Ascending aorta (tissue), 2 donors: ENCODE measurements at places on chromosomes 12 and 14. TPM values are rescaled to one million over a fixed set of nuclear protein-coding genes. Genes with fewer than 3 reads are reported as not detected.

DNA sequence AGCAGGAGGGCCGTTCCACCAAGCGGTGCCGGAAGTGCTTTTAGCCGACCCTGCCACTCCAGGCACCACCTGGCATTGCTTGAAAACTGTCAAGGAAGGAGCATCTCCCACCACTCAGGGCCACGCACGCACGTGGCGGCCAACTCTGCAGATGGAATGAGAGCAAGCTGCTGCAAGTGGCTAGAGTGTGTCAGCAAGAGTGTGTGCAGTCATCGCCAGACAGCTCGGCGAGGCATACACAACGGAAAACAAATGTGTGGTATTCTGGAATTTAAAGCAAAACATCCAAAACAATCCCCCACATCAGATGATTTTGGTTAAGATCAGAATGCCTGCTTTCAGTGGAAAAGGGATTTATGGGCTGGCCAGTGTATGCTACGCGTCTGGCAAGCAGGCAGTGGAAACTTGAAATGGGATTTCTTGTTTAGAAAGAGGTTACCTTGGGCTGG is 11.2 kb downstream of the CD9 start:
- peak overlapping the region; percentile 94 for H3K27ac ChIP-seq
- DNase-seq, result no peak
- H3K4me1 ChIP-seq, result peaks cover 31% of the 10 kb centered on the region
- H3K36me3 ChIP-seq, result peaks cover 20% of the 10 kb centered on the region
- H3K27me3 ChIP-seq, result no peaks in the 10 kb centered on the region

DNA sequence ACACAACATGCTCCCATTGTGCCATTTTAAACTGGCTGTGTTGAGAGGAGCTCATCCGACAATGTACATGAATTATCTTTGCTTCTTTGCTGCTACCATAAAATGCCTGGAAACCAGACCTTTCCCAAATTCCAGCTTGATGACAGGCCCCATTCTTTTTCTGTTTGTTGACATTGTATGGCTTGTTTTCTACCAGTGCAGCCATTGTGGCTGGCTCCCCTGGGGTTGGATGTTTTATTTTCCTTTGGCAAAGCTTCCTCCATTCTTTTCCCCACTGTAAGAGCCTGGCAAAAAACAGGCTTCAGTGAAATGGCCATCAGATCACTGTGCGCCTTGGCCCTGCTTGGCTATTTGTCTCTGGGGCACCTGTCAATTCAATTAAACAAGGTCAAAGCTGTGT is 532.5 kb downstream of the VRK1 start:
- H3K36me3 ChIP-seq, result no peaks in the 10 kb centered on the region
- DNase-seq, result no peak
- no peaks in the 10 kb centered on the region for H3K27me3 ChIP-seq
- no peak overlapping the region for H3K4me3 ChIP-seq
- H3K4me1 ChIP-seq, result no peaks in the 10 kb centered on the region
- H3K27ac ChIP-seq, result no peak overlapping the region

GRCh38 chr12:131894981-131895639 is 688 bp downstream of the ULK1 start:
- peaks cover 11% of the 10 kb centered on the region for H3K4me1 ChIP-seq
- no peaks in the 10 kb centered on the region for H3K27me3 ChIP-seq
- peak overlapping the region; percentile 62 for H3K4me3 ChIP-seq
- no peak for DNase-seq

The KRT78 gene
- not detected for total RNA-seq

DNA sequence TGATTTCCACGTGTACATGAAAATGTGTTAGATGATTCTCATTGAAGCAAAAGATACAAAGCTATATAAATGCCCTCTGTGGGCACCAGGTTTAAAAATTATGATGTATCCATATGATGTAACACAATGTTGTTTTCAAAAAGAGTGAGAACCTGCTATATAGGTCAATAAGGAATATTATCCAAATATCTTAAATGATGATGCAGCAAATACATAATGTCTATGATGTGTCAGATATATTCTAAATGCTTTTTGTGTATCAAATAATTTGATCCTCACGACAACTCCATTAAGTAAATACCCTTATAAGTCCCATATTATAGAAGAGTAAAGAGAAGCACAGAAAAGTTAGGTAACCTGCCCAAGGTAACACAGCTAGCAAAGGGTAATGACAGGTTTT is 393.0 kb upstream of the DCN start:
- H3K4me3 ChIP-seq, result no peak overlapping the region
- H3K27ac ChIP-seq, result no peak overlapping the region
- H3K4me1 ChIP-seq, result no peaks in the 10 kb centered on the region
- DNase-seq, result no peak

- H3K36me3 ChIP-seq, result peaks cover 19% of the 10 kb centered on the region
- DNase-seq, result no peak
- H3K4me1 ChIP-seq, result no peaks in the 10 kb centered on the region
- H3K27me3 ChIP-seq, result no peaks in the 10 kb centered on the region
- no peak overlapping the region for H3K4me3 ChIP-seq
Observed at GRCh38 chr12:51076236-51076930, 7.0 kb downstream of the CSRNP2 start.

The SPIC gene
- total RNA-seq, result not detected

DNA sequence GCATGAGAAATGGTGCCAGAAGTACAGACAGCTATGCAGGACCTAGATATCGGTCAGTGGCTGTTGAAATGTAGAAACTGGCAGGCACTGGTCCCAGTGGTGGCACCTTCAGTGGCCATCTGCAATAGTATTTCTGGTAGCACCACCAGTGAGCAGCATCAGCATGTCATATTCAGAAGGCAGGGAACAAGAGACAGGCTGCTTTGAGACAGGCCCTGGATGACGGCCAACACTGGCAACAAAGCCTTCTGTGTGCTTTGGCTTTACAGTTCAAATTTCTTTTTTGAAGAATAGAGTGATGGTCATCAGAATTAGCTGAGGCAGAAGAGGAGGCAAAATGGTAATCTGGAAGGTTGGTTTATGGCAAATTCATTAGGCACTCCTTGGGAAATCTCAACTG is 273.4 kb upstream of the SLC16A7 start:
- H3K36me3 ChIP-seq, result no peaks in the 10 kb centered on the region
- H3K27me3 ChIP-seq, result no peaks in the 10 kb centered on the region
- H3K4me3 ChIP-seq, result no peak overlapping the region
- H3K27ac ChIP-seq, result no peak overlapping the region
- H3K4me1 ChIP-seq, result no peaks in the 10 kb centered on the region

- no peaks in the 10 kb centered on the region for H3K36me3 ChIP-seq
- H3K27ac ChIP-seq, result no peak overlapping the region
- H3K4me3 ChIP-seq, result peak overlapping the region; percentile 48
- H3K4me1 ChIP-seq, result no peaks in the 10 kb centered on the region
Observed at GRCh38 chr14:90453401-90453951, 56.6 kb downstream of the CALM1 start.
